CD14-positive monocyte (primary cell): ENCODE measurements at places on chromosomes 4 and X.

- no peak for DNase-seq
Observed at GRCh38 chr4:139018501-139018900, 2.9 kb downstream of the NOCT start.

DNA sequence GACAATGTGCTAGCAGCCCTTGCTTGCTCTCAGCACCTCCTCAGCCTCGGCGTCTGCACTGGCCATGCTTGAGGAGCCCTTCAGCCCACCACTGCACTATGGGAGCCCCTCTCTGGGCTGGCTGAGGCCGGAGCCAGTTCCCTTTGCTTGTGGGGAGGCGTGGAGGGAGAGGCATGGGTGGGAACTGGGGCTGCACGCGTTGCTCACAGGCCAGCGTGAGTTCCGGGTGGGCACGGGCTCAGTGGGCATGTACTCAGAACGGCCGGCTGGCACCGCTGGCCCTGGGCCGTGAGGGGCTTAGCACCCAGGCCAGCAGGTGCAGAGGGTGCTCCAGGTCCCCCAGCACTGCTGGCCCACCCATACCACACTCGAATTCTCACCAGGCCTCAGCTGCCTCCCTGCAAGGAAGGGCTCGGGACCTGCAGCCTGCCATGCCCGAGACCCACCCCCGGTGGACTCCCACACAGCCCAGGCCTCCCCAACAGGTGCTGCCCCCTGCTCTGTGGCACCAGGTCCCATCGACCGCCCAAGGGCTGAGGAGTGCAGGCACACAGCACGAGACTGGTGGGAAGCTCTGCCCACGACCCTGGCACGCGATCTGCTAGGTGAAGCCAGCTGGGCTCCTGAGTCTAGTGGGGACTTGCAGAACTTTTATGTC is 100.3 kb downstream of the SLC39A8 start:
- no peak for DNase-seq

GRCh38 chr4:12692815-12693214 is 791.3 kb downstream of the RAB28 start:
- no peak for DNase-seq

GRCh38 chrX:130261296-130261893 is 7.3 kb downstream of the ZNF280C start:
- no peak for DNase-seq

DNA sequence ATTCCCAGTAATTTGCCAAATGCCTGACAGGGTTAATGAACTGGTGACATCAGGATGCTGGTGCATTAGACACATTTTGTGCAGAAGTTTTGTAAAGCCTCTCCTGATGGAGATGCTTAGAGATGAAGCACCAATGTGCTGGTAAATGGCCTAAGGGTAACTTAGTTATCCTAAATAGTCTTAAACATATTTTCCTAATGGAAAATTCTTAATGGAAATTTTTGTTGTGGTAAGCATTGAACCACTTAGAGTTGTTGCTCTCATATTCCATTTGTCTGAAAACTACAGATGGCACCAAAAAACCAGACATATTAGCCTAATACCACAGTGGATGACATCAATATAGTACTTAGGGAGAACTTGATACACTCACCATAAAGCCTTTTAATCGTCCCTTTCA is 154.5 kb upstream of the ANK2 start:
- no peak for DNase-seq

- no peak for DNase-seq
Observed at GRCh38 chr4:80492761-80493160, 157.2 kb downstream of the CFAP299 start.

- no peak for DNase-seq
Observed at GRCh38 chr4:177446586-177446985, 4.3 kb upstream of the AGA start.

- no peak for DNase-seq
Observed at GRCh38 chr4:113873508-113873907, 105.9 kb downstream of the ARSJ start.

- DNase-seq = peak; percentile 64
Observed at GRCh38 chr4:75745161-75745560, 20.8 kb downstream of the USO1 start.

GRCh38 chr4:1361431-1361830 is 14.4 kb downstream of the UVSSA start:
- no peak for DNase-seq

DNA sequence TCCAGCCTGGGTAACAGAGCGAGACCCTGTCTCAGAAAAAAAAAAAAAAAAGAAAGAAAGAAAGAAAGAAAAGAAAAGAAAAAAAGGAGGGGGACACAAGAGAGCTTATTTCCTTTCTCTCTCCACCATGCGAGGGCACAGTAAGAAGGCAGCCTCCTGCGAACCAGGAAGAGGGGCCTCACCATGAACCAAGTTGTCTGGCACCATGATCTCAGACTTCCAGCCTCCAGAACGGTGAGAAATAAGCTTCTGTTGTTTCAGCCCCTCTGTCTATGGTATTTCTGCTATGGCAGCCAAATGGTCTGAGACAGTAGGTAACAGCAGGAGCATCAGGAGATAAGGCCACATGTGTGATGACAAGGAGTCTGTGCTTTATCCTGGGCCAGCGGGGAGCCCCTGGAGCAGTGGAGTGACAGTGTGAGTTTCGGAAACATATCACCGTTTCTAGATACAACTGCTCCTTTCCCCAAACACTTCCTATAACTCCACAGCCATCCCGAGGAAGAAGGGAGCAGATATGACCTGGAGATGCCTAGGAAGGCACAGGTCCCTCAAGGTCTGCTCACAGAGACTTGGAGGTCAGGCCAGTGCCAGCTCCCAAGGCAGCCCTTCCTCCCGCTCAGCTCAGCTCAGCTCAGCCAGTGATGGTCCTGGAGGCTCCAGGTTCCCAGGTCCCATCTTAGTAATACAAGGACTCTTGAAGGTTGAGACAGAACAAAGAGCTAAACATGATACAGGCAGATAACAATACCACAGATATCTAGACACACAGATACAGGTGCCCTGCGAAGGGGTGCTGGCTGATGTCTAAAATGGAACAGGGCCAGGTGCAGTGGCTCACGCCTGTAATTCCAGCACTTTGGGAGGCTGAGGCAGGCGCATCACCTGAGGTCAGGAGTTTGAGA is 17.7 kb downstream of the JAKMIP1 start:
- no peak for DNase-seq

- peak; percentile 25 for DNase-seq
Observed at GRCh38 chrX:53080628-53081580, 1.3 kb upstream of the TSPYL2 start.

GRCh38 chr4:9703391-9703790 is 78.0 kb upstream of the DRD5 start:
- DNase-seq = peak; percentile 30

DNA sequence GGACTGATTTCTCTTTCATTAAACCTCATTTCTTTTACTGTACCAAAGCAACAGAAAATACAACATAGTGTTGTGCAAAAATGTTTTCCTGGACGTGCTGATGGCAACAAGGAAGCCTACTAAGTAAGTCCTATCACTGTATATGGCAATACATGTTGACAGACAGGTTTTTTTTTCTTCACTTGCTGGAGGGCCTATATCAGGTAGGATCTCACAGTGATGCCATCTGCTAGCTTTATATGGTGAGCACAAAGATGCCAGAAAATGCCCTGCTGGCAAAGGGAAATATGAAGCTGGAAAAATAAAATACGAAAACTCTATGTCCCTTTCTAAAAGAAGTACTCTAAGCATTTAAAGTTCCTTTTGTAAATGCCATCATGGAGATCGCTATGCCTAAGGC is 119.0 kb upstream of the PDLIM3 start:
- DNase-seq = no peak

DNA sequence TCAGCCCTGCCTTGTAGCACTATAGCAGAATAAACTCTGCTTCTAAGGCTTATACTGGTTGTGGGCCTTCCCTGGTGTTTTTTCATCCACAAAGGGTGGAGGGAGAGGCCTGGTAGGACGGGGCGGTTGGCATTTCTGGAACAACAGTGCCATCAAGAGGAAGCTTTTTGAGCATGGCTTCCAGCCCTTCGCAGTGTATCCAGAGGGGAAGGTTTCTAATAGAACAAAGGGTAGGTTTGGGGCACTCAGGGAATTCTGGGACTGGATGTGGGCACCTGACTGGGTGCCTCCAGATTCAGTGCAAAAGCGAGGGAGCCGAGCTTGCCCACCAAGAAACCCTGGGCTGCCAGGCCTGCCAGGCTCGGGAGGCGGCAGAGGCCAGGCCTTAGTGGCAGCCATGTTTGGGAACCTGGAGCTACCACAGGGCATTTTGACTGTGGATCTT is 229.6 kb upstream of the AGTR2 start:
- DNase-seq = peak; percentile 70

- no peak for DNase-seq
Observed at GRCh38 chrX:38008658-38009057, 2.3 kb downstream of the SYTL5 start.

GRCh38 chr4:41177016-41177415 is 37.3 kb downstream of the APBB2 start:
- no peak for DNase-seq

GRCh38 chr4:98262431-98262830 is 1.2 kb downstream of the RAP1GDS1 start:
- DNase-seq = peak; percentile 40

DNA sequence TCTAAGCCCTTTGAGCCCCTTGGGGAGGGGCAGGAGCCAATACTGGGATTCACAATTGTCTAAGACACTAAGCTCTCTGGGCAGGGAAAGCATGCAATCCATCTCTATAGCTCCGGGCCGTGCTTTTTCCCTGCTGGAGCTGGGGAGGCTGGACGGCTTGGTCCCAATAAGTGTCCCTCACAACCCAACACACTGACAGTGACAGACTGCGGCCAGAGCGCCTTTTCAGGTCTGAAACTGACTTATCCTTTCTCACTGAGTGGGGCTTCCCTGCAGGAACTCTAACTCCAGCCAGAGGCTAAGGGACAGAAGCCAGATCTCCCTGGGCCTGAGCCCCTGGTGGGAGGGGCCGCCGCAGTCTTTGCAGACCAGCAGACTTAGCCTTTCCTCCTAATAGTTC is 146.6 kb upstream of the PBDC1 start:
- no peak for DNase-seq

DNA sequence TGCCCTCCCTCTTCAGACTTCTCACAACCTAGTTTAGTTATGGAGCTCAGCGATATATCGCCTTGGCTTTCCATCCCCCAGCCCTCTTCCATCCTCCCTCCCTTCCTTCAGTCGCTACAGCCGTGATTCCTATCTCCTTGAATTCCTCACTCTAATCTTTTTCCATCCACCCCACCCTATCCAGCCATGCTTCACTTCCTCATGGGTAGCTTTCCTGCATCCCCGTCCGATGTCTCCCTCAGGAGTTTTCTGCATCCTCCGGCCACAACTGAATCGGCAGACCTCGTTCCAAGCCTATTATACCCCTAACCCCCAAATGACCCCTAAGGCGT is 456 bp downstream of the SNX12 start:
- no peak for DNase-seq

DNA sequence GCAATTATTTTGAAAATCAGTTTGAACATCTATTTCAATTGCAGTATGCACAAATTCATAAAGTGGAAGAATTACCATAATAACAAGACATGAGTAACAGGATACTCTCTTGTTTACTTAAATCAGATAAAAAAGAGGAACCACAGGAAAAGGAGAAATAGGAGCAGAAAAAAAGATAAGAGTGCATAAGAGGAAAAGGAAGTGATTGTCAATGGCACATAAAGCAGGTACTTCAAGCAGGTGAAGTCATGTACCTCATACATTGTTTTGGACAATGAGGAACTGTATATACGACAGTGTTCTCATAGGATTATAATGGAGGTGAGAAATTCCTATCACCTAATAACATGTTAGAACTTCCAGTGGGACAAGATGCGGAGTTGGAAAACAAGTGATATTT is 334.5 kb upstream of the PCDH7 start:
- DNase-seq = no peak

GRCh38 chr4:165877286-165877685 is 4.2 kb downstream of the TLL1 start:
- no peak for DNase-seq

- no peak for DNase-seq
Observed at GRCh38 chr4:48197643-48198237, 63.7 kb upstream of the TXK start.

DNA sequence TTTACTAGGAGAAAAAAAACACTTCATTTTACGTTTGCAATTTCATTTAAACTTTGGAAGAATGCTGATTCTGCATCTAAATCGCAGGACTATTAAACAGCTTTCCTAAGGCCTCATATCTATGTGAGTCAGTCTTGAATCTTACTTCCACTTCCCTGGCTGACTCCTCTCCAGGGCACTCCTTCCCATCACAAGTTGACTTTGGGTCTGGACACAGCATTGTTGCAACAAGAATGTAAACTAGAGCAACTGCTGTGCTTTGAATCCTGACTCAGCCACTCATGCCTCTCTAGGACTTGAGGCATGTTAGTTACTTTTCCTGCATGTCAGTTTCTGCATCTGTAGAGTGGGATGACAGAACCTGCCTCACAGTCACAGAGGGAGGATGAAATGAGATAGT is 413.8 kb downstream of the FAT4 start:
- DNase-seq = no peak

- DNase-seq = no peak
Observed at GRCh38 chrX:12581546-12581945, 209.7 kb upstream of the PRPS2 start.

DNA sequence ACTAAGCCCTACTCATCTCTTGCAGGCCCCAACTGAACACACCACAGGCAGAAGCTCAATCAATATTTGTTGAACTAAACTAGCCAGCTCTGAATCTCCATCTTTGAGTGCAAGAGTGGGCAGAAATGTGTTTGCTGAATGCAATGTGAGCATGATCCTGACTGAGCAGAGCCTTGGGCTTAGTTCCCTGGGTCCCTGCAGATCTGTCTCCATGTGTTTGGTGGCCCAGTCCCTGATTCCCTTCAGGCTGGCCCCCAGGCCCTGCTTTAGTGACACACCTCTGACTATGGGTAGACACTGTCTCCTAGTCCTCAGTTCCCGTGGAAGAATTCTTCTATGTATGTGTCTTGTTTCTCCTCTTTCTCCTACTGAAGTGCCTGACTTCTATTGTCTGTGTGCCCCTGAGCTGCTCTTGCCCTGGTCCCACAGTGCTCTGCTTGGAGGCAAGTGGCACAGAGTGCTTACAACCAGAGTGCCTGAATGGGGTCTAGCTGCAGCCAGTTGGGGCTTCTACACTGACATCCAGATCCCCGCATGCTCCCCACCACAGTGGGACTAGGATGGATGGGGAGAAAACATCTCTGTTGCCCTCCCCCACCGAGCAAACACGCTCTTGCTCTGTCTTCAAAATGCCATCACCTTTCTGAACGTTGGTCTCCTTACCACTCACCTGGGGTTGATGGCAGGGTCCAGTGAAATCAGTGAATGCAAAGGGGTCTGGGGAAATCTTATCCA is 9.3 kb downstream of the PJA1 start:
- no peak for DNase-seq

- no peak for DNase-seq
Observed at GRCh38 chr4:109801895-109802319, at the start of gene CFI. TSS of gene CFI (minus strand) at chr4:109801999. CDS start at chr4:109801971, 28 bp downstream.

DNA sequence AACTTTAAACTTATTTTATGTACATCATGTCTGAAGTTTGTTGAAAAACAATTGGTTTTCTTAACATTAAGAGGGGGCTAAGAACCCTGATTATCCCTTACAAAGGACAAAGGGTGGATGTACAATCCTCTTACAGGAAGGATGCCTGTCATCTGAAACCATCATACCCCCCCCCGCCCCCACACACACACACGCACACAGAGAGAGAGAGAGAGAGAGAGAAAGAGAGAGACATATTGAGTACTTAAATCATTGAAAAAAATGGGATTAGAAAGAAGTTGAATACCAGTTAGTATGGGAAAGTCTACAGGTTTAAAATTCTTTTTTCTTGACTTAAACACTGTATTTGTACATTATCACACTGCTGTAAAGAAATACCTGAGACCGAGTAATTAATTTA is 10.9 kb upstream of the PGM2 start:
- DNase-seq = no peak

- no peak for DNase-seq
Observed at GRCh38 chrX:9249051-9249846, 215.3 kb upstream of the FAM9B start.
